ENCODE measurements at places on chromosomes 1 and 21.

DNA sequence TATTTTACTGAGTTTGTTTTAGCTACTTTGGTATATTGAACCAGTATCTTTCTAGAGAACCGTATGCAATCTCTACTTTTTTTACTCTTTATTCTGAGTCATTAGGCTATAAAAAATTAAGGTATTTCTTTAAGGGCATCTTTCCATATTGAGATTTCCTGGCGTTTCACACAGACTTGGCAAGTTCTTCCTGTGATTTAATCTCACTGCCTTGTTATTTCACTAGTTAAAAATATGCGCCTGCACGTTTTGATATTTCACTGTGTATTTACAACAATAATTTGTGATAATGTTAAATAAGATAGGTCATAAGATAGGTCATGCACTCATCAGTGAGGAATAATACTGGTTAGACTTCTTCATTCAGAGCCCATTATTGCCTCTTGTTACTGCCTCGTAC, 16.2 kb upstream of the CR1L start:
- DNase-seq, result no peak

DNA sequence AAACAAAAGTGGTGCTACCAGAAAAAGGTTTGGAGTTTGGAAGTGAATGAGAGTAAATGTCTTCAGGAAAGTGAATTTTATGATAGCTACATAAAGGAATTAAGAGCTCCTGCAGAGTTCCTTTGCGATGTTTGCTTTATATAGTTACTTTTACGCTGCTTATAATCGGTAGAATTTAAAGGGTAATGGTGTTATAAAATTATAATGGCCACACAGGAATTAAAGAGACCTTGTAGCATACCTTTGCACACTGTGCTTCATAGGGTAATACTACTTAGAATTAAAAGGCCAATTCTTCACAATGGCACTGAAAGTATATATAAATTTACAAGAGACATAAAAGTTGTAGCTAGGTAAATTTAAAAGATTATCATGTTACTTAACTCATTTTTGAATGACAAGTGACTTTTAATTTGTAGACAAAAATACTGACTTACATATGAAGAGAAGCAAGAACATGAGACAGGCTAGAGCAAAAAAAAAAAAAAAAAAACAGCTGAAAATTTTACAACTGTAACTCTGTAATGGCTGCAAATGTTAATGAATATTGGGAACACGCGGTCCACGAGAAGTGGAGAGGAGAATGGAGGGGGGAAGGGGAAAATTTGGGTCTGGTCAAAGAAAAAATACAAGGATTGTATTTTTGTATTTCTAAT, 65.9 kb upstream of the LBR start:
- DNase-seq, result no peak

DNA sequence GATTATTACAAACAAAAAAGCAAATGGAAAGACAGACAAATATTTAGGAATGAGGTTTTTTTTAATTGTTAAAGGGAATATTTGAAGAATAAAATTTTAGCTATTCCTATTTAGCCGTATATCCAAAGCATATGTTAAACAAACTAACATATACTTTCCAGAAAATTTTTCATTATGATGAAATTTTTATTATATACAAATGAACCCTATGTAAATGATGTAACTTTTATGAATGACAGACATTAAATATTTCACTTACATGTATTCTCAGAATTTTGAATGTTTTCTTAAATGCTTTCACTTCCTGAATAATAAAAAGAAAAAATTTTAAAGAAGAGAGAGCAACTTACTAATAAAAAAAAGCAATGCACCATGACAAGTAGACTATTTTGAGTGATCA, 15.8 kb downstream of the LHX9 start:
- no peak for DNase-seq

DNA sequence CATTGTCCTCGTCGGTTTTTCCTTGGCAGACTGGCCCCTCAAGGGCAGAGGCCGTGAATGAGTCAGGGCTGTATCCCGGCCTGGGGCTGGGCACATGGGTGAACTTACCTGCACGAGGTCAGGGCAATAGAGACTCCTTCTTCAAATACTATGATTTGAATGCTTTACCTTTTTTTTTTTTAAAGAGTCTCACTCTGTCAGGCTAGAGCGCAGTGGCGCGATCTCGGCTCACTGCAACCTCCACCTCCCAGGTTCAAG, 5.0 kb downstream of the LAPTM5 start:
- DNase-seq, result no peak

GRCh38 chr1:80384959-80385358, 1378.4 kb upstream of the ADGRL4 start:
- no peak for DNase-seq

DNA sequence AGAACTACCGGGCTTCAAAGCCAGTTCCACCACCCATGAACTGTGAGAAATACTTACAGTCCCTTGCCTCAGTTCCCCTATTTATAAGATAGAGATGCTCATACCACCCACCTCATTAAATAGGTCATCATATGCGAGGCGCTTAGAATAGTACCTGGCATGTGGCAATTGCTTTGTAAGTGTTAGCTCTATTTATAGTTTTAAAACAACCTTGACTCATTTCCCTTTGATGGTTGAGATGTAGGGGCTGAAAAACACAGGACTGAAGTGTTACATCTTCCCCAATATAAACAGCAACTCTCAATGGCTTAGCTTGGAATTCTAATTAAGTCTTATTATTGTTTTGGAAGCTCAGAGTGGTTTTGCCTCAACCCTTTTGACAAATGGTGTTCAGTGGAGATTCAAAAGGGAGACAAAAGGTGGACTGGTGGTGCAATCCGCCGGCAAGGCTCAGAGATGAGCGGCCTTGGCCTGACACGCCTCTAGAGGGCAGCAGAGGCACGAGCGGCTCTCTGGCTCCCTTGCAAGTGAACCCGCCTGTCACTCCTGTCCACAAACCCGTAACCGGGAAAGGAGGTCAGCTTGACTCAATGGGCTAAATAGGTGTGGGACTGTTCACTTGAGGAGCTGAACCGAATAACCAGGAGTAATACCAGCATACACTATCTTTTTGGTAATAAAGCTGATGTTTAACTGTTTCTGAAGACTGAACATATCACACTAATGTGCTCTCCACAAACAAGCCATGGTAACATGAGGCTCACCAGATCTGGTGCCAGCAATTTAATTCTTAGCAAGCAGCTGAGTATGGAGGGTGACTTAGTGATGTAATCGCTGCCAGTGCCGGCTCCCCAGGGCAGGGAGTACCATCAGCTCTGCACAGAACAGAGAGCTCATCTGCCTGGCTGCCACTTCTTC, 19.5 kb upstream of the SMYD2 start:
- DNase-seq, result peak; percentile 70

- no peak for DNase-seq
These were observed 21.1 kb downstream of the SYNC start for GRCh38 chr1:32681509-32681908.

GRCh38 chr1:42950116-42950481, 8.6 kb downstream of the SLC2A1 start:
- DNase-seq, result no peak

DNA sequence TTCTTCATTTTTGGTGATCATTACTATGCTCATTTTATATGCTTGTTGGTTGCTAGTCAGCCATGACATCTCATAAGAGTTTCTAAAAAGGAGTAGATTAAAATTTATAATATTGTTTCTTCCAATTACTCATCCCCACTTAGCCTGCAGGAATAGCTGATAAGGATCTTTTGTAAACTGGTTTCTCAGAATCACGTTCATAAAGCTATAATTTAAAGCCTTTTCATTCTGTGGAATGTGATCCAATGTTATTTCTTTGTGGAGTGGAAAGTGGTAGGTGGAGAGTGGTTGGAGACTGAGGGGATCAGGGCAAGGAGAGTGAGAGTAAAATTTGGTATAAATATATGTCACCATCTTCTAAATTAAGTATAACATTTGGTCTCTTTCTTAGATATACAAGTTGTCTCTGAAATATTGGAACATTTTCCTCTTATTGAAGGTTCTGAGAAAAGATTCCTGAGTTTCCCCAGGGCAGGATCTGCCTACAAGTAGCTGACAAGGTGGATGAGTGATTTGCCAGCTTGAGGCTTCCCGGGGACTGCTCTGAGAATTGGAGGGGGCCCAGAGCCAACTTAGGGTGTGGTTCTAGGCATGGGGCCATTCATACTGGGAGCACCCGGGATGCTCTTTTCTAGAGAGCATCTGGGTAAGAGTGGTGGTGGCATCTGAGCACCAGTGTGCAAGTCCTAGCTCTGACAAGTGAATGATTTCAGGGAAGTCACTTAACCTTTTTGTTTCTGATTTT, 116.4 kb downstream of the TBX19 start:
- DNase-seq, result no peak

DNA sequence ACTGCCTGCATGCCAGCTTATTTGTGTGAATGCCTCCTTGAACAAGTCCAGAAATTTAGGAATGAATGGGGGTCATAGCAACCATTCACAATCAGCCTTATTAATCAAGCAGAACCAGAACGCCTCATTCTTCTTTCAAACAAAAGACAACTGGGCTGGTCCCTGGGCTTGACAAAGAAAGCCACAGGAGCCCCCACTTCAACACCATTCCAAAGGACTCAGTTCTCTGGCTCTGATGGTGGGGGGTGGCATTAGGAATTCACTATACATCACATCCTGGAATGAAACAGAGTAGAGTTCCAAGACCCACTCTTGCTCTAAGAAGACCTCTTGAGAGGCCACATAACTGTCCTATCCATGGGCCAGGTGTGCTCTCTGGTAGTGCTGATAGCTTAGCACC, 186.6 kb upstream of the ST6GALNAC5 start:
- DNase-seq, result no peak

GRCh38 chr1:206794294-206794908, 22.1 kb upstream of the IL10 start:
- no peak for DNase-seq

GRCh38 chr1:23485002-23485332, 988 bp upstream of the ASAP3 start:
- no peak for DNase-seq

DNA sequence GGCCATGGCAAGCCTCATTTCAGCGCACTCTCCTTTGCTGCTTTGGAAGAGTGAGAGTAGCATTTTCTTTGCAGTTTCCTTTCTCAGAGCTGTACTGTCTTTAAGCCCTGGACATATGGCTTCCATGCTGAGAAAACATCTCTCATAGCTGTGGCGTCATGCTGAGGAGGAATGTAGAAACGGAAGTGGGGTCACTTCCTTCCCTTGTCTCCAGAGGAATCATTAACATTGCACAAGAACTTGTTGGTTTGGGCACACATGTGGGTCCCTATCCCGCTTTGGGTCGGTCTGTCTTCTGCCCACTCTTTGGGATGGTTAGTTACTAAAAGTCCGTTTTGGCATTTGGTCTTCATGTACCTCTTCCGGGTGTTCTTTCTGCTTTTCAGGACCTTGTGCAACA, 5.6 kb downstream of the MFN2 start:
- no peak for DNase-seq

- DNase-seq, result no peak
These were observed 24.1 kb upstream of the EGLN1 start for GRCh38 chr1:231446138-231446537.

DNA sequence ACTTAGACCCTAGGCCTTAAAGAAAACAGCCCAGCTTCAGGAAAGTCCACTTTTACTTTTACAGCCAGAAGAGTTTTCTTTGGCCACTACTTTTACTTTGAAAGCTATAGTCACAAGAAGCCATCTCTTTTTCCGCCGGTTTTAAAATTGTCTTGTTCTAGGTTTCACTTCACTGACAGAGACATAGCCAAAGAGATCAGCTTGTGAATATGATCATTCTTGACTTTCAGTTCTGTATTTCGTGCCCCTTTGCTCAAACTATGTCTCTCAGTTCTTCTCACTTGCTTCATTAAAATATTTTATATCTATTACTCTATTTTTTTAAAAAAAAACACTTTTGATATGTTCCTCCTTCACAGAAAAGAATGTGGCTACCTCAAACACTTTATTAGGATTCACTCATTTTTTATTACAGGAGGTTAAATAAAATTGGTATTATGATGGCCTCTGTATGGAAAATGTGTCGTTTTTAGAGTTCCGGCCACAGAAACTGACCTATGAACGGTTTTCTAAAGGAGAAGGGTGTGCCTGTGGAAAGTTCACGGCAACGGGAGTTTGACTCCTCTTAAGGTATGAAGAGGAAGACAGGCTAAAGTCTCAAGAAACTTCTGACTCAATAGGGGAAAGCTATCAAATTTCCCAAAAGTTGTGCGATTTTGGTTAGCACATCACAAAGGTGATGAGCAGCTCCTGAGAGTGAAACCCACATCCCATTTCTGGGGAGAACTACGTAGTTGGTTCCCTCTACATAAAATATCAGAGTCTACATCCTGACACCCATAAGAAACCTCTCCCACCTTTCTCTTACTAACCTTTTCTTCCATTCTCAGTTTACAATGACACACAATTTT, 1.2 kb downstream of the MCOLN2 start:
- DNase-seq, result no peak

DNA sequence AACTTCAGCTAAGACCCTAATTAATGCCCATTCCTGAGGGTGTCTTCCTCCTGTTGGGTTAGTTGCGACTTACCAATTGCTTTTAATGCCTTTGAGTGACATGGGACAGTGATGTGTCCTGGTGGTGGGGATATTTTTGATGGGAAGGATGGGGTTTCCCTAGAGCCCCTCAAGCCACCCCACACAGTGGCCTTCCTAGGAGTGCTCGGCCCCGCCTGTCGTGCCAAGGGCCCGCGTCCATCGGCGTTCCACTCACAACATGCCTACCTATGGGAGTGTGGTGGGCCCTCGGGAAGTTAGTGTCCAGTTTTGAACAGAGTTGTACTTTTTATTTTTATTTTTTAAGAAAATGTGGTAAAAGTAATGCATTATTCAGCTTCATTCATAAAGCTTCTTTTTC, 50.1 kb upstream of the TSPAN2 start:
- DNase-seq, result no peak

DNA sequence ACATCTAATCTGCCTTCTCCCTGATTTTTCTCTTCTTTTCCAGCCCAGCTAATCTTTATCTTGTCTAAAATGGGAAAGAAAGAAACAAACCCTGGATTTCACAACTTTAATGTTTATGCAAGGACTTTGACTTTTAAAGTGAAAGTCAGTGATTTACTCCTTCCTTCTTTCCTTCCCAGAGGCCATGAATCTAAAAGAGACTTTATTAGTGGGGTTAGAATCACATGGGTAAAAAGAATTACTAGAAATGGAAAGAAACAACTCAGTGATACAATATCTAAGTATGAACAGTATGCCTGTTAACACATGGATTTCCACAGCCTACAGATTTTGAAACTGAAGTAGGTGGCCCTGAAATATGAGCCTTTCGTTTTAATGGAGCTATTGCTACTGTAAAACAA, 59.8 kb upstream of the KCNK2 start:
- no peak for DNase-seq

DNA sequence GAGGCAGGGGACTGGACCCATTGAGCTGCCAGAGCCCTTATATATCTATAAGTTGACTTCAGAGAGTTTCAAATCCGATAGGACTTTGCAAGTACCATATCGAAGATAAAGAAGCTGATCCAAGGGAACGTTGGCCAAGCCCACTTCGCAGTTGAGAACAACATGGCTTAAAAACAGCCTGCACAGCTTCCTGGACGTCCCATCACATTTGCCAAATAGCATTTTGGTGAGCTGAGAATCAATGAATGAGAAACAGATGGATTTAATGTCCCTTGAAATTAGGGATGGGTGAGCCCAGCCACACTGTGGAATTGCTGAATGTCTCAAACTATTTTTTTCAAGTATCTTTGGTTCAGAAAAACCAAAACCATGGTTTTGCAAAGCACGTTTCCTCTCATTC, 64.8 kb downstream of the KCNJ15 start:
- no peak for DNase-seq
